Stimulated activated naive CD8-positive, alpha-beta T cell treated with anti-CD3 and anti-CD28 coated beads, Interleukin-15, amount 100 ng/mL, for 72 hours (primary cell): ENCODE measurements at places on chromosomes 5 and 9.

DNA sequence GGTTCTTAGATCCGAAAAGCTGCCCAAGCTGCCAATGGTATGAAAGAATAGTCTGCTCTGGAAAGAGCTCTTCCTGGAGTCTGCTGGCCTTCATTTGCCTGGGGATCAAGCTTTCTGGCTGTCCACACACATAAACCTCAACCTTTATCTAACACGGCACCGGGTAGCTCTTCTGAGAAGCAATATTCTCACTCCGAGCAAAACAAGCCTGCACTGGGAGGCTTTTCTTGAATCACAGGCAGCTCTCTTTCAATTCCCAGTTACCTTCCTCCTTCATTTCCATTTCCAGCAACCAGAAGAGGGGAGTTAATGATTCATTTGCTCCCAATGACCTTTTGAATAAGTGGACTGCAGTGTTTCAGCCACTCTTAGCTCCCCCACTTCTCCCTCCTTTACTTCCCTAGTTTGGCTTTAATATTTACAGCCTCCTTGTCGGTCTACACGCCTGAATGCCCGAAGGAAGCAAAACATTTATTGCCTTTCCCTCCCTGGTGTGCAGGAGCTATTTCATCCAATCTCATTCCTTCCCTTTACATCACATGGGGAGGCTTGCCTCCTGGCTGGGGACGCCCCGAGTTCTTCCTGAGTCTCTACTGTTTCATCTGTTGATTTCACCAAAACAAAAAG is 187.1 kb downstream of the ARHGEF28 start:
- DNase-seq = no peak

- DNase-seq = no peak
These were observed 610.8 kb downstream of the PDE4D start for GRCh38 chr5:59282726-59283125.

DNA sequence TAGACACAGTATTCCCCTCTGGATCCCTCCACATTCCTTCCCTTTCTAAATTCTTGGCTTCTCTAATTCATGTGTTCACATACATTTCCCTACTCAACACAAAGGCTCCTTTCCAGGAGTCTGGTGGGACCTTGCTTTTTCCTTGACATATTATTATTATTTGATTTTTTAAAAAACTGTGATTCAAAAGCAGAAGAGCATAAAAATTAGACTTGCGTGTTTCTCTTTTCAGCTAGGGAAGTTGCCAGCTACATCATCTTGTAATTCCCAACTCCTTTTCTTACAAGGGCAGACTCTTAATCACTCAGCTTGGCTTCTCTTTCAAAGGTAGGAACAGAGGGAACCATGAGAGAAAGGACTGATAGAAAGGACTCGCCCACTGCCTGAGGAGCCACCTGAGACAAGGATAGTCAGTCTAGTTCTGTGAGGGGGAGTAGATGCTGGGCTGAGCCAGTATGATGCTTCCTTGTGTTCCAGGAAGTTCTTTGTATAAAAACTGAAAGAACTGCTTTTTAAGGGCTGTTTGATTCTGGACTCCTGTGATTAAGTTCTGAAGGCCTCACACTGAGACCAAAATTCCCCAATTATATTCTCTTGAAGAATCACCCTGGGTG is 51.0 kb upstream of the DPYSL3 start:
- DNase-seq = no peak

DNA sequence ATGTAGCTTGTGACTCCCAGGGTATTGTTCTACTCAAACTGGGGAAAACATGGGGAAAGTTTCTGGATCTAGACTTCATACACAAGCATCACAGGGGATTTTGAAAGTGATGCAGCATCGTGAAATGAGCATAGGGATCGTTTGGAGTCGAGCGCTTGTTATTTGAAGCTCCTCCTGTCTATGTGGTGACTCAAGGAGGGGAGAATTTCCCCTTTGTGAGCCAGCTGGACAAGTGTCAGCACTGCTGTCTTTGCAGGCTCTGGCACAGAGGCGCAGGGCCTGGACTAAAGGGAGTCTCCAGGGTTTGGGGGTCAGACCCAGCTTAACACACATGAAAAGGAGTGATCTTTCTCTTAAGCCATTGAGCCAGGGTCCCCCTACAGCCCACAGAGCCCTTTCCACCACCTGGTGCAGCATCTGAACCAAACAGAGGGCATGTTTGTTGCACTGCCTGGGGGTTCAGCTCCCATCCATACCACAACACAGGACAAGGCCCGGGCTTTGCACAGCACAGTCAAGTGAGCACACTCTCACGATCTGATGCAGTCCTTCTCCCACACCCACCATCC is 51.0 kb downstream of the IRF1 start:
- DNase-seq = peak; percentile 24

DNA sequence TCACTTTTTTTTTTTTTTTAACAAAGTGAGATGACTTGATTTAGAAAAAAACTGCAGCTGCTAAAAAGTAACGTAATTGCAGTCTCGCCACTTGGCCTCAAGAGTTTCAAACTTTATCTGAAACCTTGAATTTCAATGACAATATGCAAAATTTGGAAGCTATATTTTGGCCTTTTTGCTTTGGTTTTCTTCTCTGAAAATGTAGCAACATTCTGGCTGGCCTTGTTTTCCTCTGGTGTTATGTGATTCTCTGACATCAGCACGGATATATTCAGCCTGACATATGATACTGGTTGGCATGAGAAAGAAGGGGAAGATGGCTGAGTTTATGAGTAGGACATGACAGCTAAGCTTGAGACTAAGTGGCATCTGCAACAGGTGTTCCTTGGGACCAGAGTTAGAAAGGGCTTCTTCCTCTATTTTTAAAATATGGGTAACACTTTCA is 136.5 kb downstream of the MEF2C start:
- DNase-seq = no peak

DNA sequence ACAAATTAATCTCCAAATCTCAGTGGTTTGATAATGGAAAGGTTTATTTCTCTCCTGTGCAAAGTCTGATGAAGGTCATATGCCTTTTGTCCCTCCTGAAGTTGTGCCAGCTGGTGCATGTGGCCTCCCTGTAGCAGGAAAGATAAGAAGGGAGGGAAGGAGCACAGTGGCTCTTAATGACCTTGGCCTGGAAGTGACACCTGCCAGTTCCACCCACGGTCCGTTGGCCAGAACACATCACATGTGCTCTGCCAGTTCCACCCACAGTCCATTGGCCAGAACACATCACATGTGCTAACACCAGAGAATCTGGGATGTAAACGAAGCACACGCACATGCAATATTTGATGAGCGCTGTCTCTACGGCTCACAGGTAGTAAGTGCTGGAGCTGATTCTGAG is 130.9 kb downstream of the DOCK2 start:
- no peak for DNase-seq

- no peak for DNase-seq
These were observed 65.4 kb downstream of the DRD1 start for GRCh38 chr5:175378444-175379028.

DNA sequence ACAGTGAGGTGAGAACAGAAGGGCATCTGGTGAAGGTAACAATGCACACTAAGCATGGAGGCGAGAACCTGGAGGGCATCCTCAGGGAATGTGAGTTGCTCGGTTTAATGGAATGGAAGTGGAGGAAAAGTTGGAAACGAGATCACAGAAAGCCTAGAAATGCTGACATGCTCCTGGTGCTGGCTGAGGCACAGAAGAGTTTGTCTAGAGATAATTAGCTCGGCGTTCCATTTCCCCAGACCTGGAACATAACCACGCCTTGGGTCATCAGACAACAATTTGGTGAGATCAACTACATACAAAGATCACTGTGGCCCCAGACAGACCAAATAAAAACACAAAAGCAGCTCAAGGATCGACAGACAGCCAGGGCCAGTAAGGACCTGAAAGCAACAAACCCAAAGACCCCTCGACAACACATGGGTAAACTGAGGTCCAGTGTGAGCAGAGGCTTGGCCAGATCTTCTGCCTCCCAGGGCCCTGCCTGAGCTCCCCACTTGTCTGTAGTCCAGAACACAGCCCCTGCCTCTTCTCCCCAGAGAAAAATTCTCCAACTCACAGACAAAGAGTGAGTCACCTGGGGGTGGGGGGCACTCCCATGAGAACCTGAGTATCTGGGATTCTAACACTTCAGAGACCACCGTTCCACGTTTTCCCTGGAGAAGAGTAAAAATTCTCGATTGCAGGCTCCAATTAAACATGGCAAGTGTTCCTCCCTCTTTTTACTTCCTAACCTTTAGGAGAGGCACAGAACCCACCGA is 52.5 kb downstream of the SHB start:
- DNase-seq = no peak

DNA sequence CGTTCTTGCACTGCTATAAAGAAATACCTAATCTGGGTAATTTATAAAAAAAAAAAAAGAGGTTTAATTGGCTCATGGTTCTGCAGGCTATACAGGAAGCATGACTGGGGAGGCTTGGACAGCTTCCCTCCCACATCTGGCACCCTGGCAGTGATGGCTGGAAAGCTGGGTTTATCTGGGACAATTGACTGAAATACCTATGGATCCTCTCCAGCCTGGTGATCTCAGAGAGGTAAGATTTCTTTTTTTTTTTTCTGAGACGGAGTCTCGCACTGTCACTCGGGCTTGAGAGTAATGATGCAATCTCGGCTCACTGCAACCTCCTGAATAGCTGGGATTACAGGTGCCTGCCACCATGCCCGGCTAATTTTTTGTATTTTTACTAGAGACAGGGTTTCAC is 22.7 kb upstream of the UGCG start:
- no peak for DNase-seq

- DNase-seq = peak; percentile 45
These were observed 52.7 kb upstream of the TJP2 start for GRCh38 chr9:69121155-69122081.

DNA sequence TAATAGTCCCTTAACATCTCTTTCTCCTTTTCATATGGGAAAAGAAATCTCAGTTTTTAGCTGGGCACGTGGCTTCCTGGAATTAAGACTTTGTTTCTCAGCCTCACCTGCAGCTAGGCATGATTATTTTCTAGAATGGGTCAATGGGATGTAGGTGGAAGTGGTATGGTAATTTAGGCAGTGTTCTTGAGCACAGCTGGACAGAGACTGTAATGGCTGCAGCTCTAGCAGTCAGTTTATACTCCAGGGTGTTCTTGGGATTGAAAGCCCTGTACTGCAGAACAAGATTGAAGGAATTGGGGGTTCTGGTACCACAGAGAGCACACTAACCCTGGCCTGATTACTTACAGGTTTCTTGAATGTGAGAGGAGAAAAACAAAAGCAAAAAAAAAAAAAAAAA is 455.9 kb upstream of the ZNF608 start:
- no peak for DNase-seq

GRCh38 chr5:5063533-5063953 is 76.6 kb upstream of the ADAMTS16 start:
- no peak for DNase-seq

DNA sequence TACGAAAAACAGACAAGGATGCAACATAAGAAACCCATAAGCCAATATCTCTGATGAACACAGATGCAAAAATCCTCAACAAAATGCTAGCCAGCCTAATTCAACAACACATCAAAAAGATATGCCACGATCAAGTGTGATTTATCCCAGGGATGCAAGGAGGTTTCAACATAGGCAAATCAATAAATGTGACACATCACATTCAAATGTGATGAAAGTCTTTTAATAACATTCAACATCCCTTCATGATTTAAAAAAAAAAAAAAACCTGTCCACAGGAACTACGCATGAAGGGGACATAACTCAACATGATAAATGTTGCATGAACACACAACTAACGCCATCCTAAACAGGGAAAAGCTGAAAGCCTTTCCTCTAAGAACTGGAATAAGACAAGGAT is 102.2 kb downstream of the PLPP1 start:
- no peak for DNase-seq

DNA sequence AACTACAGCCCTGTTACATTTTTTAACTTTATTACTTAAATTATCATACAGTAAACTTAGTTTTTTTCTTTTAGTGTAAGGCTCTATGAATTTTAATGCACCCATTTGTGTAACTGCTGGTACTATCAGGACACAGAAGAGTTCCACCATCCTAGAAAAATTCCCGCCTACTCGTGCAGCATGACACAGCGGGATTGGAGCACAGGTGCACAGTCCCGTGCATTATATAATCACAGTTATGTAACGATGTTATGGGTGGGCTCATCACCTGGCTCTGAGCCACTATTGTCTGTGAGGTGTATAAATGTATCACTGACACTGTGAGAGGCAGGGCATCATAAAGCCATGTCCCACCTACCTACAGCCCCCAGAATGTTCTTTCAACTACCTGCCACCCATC is 80.7 kb downstream of the DRD1 start:
- no peak for DNase-seq

DNA sequence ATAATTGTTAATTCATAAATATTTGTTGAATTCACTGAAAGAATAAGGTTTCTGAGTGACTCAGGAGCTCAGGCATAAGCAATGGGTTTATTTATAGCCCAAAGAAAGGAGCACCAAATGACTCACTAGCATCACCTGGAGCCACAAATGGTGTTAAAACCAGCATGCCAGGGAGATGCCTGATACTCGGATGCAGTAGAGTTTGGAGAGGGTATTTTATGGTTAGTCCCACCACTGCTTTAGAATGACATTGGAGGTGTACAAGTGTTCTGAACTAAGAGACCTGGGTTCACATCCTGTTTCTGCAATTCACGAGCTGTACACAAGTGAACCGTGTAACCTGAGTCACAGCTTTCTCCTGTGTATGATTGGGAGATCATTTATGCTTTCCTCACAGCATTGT is 25.2 kb downstream of the CCL28 start:
- no peak for DNase-seq
